ENCODE measurements at places on chromosomes 11 and 22.

GRCh38 chr11:31824879-31825837, 14.0 kb upstream of the PAX6 start:
- DNase-seq = no peak

- peak; percentile 39 for DNase-seq
These were observed 16.6 kb downstream of the MED15 start for GRCh38 chr22:20524004-20524481.

- DNase-seq = no peak
These were observed 118.9 kb downstream of the MRTFA start for GRCh38 chr22:40517631-40518030.

DNA sequence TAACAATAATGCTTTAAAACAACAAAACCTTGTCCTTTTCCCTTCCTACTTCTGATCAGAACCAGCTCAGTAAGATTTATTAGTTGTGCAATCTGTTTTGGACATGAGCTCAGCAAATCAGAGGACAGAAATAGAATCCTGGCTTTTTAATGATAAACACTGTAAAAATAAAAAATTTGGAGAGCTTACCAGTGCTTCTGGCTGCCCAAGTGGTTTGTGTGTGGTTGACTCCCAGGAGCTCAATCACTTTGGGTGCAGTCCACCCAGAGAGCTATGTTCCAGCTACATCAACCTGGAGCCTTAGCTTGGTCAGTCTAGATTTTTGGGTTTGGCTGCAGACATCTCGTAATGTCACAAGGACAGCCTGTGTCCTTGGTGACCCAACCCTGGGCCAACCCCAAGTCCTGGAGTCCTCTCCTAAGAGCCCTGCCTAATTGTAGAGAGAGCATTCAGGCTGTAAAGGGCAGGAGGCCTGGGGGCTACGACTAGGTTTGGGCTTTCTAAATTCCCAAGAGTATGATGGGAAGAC, 28.5 kb downstream of the CD44 start:
- DNase-seq = no peak

- no peak for DNase-seq
These were observed 22.9 kb downstream of the FLI1 start for GRCh38 chr11:128716661-128717210.

DNA sequence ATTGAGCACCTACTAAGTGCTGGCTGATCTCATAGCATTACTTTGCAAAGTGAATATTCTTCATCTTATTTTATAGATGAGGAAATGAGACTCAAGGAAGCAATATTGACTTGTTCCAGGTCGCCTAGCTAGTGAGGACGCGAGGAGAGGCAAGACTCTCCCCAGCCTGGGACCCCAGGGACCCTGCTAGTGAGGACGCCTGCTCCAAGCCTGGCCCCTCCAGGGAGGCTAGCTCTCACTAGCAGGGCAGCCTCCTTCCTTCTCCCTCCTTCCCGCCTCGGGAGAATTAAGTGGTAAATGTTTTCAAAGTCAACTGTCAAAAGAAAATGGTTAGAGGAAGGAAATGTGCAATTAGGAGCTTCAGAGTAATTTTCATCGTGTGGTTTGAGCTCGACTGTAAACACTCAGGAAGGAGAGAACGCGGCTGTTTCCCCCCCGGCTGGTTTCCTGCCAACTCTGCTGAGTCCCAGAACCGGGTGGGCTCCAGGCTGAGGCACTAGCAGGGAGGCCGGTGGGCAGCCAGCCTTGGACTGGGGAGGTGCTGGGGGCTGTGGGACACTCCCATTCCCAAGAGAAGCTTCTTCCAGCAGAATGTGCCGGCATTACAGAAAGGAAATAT, 17.9 kb downstream of the MYEOV start:
- no peak for DNase-seq

DNA sequence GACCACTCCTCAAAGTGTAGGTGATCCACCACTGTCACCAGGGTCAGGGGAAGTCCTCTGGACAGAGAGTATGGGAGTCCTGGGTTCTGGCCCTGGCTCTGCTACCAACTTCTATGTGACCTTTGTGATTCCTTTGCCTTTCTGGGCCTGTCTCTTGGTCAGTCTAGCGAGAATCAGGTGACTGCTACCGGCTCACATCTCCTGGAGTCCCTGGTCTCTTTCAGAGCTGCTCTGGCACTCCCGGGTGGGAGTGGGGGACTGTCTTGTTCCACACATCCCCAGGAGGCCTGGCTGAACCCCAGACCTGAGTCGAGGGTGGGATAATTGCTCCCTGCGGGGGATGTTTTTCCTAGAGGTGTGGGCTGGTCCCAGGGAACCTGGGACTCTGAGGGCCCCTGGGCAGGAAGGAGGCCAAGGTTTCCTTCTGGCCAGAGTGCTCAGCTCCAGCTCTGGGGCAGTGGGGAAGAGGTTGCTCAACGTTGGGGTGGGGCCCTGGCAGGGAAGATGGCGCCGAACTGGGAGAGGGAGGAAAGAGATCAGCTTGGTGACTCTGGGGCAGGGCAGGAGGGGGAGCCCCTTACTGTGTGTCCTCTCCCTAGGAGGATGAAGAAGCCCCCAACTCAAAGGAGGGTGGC, 2.1 kb downstream of the SOX10 start:
- no peak for DNase-seq

- DNase-seq = no peak
These were observed 48.0 kb downstream of the MYO7A start for GRCh38 chr11:77175869-77176539.

DNA sequence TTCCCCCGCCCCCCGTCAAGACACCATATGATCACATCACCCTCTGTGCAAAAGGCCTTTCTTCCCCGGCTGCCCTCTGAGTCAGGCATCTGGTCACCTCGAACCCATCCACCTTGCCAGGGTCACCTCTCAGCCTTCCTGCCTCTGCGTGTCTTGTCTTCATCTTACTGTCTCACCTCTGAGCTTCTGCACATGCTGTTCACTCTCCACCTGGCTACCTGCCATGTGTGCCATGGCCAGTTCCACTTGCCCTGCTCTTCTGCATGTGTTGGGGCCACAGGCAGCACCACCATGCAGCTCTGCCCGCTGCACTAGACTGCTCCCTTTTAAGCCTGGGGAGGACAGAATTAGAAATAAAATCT, 9.8 kb downstream of the ZNF74 start:
- DNase-seq = no peak

DNA sequence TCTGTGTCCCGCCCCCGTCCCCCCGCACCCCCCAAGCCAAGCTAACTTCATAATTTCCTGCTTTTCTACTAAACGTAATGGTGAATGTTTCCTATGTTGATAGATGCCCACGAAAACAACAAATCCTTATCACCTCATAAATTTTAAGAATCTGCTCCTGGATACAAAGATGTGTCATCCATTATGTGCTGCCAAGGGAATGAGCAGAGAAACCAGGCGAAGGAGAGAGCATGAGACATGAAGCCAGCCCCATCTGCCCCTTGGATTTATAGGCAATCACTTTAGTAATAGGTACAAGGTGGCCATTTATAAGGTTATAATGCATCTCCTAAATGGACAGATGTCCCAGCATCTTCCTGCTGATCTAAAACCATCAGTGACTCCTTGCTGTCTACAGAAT, 30.3 kb downstream of the LAYN start:
- no peak for DNase-seq

DNA sequence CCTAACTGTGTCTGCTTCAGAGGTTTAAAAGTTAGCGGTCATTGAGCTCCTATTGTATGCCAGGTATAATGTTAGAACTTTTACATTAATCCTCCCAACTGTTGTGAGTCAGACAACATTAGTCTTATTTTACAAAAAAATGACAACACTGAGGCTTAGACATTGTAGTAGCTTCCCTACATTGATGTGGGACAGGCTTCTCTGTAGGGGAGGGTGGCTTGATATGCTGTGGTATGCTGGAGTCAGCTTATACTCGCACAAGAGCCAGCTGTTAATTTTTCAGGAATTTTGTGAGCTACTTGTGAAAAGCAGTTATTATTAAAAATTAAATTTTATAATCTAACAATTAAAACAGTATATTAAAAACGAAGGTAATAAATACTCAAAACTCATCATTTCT, 64.8 kb upstream of the NAV2 start:
- DNase-seq = no peak

DNA sequence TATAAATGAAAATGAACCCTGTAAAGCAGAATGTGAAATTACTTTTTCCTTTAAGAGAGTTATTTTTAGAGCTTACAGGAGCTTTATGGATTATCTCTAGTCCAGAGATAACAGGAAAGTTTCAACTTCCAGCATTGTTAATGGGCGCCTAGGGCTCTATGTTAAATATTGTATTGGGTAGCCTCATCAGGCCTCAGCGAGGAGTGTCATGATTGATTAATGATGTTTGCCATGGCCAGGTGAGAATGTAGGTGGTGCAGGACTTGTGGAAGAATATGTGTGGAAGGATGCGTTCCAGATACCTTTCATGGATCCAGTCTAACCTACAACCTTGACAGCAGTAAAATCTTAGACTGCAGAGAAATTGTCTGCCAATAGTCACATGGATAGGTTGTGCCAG, 50.6 kb downstream of the ME3 start:
- DNase-seq = no peak

DNA sequence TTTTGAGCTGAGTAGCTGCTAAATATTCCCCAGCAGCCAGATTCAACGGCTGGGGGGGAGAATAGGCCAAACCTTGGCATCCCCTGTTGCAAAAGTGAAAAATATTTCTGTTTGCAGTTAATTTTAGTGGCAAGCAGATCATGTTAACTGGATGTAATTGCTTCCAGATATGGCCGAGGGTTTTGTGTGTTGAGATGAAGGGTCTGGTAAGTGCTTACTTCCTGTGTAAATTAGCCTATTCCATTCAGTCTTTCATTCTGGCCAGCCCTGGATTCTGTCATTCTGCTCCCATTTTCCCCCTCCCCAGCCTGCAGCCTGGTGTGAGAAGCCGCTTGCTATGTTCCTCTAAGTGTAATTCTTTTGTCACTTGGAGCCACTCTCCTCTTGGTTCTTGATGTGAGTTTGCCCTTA, 17.4 kb downstream of the ZBTB16 start:
- DNase-seq = no peak

GRCh38 chr22:46941968-46942798, 179.7 kb downstream of the TBC1D22A start:
- no peak for DNase-seq

GRCh38 chr11:20248121-20248772, 88.0 kb upstream of the DBX1 start:
- DNase-seq = no peak

DNA sequence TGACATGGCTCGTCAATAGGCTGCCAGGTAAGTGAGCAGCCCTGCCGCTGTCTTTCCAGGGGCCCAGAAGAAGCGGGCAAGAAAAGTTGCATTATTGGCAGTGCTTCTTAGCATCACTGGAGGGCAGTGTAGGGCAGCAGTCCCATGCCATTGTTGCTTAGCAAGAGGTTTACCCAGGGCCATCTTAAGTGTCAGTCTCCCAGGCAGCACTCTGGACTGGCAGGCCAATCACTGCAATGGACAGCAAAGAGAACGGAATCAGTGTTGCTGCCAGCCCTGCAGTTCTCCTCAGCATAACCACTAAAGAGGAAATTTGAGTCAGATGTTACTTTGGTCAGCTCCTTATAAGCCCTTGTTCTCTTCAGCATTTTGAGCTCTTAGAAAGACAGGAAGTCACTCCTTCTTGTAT, 13.4 kb upstream of the GRK2 start:
- DNase-seq = peak; percentile 75

DNA sequence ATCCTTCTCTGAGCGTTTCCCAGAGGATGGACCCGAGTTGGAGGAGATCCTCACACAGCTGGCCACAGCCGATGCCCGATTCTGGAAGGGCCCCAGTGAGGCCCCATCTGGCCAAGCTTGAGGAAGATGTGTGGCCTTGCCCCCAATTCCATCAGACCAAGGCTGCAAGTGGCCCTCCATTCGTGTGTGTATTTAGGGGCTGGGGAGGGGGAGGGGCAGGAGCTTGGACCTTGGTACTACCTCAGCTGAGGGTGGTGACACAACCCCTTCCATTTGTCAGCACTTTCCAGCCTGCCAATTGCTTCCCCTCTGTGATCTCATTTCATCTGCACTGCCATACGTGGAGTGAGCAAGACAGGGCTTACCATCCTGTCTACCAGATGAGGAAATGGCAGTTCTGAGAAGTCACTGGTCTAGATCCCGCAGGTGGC, 1.3 kb upstream of the BBS1 start:
- no peak for DNase-seq

- peak; percentile 35 for DNase-seq
These were observed 6.7 kb downstream of the CENPM start for GRCh38 chr22:41939981-41940831.

DNA sequence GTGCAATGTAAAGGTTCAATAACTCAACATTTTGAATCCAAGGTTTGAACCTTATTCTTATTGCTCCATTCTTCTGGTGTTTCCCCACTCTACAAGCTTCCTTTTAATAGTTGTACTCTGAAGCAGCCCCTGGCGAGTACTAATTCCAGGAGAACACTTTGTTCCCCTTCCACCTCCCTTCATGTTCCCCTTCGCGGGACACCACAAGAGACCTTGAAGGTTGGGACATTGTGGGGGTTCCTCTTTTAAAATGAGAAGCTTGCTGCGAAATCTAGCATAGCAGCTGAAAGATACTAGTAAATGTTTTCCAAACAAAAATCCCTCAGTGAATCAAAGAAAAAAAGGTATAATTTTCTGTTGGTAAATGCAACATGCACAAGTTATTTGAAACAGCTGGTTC, 626.3 kb upstream of the LRRC4C start:
- DNase-seq = no peak

GRCh38 chr11:45889966-45890365, 4.5 kb downstream of the MAPK8IP1 start:
- DNase-seq = no peak

DNA sequence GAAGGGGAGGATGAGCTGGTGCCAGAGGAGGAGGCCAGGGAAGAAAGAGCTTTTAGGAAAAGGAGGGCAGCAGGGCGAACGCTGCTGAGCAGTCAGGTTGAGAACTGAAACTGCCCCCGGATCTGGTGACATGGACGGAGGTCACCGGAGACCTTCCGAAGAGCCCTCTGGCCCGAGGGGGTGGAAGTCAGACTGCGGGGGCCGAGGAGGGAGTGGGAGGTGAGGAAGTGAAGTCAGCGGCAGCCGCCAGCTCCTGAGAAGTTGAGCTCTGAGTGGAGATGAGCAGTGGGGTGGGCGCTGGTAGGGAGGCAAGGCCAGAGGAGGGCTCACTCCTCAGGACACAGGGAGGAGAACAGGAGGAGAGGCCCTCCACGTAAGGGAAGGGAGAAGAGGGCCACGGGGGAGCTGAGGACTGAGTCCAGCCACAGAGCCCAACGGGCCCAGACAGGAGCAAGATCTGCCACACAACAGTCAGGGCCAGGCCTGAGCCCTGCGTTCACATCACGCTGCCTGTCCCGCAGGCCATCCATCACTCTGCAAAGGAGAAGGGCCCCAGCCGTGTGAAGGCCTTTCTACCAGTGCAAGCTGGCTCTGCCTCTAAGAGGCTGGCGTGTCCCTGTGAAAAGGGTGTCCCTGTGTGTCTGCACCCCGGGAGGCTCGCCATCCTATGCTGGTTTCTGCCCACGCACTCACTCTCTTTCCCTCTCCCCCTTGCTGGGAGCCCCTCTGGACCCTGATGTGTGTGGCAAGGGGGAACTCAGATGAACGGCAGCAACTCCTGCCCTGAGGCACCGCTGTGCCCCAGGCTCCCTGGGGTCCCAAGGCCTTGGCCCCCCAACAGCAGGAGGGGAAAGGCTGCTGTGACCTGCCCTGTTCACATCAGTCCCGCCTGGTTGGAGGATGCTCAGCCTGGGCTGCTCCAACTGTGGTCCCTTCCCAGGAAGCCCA, 19.0 kb upstream of the LRRC32 start:
- DNase-seq = no peak

Measured in epithelial cell of esophagus (primary cell).